ENCODE measurements at places on chromosomes 7 and 10.

GRCh38 chr10:96646751-96647166, 59.9 kb upstream of the TM9SF3 start:
- DNase-seq: no peak

GRCh38 chr10:11863353-11864109, 40.4 kb downstream of the PROSER2 start:
- DNase-seq: no peak

DNA sequence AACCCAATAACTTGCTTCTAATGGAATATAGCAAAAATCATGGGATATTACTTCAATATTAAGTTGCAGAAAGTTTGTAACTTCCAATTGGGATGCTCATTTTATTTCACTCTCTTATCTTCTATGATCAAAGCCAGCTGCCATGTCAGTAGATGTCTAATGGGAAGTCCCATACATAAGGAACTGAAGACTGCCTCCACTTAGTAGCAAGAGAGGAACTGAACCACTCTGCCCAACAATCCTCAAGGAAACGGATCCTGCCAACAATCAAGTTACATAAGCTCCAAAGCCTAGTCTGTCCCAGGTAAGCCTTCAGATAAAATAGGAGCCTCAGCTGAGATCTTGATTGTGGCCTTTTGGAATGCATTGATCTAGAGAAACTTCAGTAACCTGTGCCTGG, 431.5 kb upstream of the PCDH15 start:
- DNase-seq: no peak

DNA sequence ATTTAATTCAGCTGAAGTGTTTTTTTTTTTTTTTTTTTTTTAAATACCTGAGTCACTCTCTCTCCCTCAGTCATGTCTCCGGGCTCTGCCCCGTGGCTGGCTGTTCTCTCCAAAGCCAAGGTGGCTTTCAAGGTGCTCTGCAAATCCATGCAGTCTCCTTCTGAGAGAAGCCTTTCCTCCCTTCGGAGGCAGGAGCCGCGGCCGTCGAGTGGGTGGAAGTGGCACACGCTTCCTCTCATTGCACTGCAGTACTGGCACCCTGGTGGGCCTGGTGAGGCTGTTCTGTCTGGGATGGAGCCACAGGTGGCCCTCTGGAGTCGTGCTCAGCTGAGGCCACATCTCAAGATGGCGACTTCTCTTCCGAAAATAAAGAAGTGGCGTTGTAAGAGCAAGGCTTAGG, 221.8 kb downstream of the GLRX3 start:
- DNase-seq: no peak

DNA sequence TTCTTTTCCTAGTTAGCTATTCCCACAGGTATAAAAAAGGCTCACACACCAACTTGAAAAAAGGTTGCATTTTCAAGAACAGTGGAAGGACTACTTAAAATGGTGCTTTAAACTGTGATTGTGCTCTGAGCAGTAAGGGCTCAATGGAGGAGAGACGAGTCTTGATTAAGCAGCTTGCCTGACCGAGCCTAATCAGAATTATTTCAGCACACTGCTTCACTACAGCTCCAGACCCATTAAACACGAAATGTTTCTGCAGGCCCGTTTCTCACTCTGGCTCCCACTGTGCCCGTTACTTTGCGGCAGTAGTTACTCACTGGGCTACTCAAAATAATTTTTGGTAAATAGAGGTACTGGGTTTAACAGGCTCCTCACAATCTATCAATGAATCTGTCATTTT, 126.0 kb downstream of the NRCAM start:
- no peak for DNase-seq
